ENCODE measurements at places on chromosomes 3 and 15. TPM values are rescaled to one million over a fixed set of nuclear protein-coding genes. Genes with fewer than 3 reads are reported as not detected.

- H3K27ac ChIP-seq: no peak overlapping the region
- no peaks in the 10 kb centered on the region for H3K4me1 ChIP-seq
- H3K4me3 ChIP-seq: no peak overlapping the region
- no peaks in the 10 kb centered on the region for H3K36me3 ChIP-seq
- no peaks in the 10 kb centered on the region for H3K27me3 ChIP-seq
Observed at GRCh38 chr3:41120460-41120859, 78.8 kb upstream of the CTNNB1 start.

- H3K27ac ChIP-seq: peak overlapping the region; percentile 25
- no peak for DNase-seq
- H3K4me1 ChIP-seq: no peaks in the 10 kb centered on the region
- H3K36me3 ChIP-seq: no peaks in the 10 kb centered on the region
Observed at GRCh38 chr3:190695225-190695624, 167.3 kb downstream of the GMNC start.

DNA sequence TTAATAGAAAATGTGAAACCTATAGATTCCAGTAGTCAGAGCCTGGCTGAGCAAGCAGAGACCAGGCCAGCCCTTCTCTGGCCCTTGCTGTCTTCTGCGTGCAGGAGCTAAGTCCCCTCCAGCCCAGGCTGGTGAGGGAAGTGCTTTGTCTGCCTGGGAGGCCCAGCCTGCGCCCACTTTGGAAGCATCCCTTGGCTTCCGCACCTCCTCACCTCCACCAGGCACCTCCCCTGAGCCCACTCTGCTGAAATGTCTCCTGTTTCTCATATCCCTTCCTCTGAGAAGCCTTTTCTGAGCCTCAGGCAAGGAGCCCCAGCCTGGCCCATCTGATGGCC is 45.3 kb downstream of the ALDH1L1 start:
- no peaks in the 10 kb centered on the region for H3K36me3 ChIP-seq
- H3K4me1 ChIP-seq: no peaks in the 10 kb centered on the region
- no peaks in the 10 kb centered on the region for H3K27me3 ChIP-seq

SCAANT1 gene
- not detected for total RNA-seq

CNTN3 gene
- total RNA-seq: 6.2 TPM
